ENCODE measurements at places on chromosomes 2 and 18.

GRCh38 chr2:120344976-120345581 is 857 bp upstream of the INHBB start:
- no peak for DNase-seq

- DNase-seq = peak; percentile 33
Observed at GRCh38 chr2:68909793-68910674, 38.8 kb upstream of the BMP10 start.

- DNase-seq = no peak
Observed at GRCh38 chr18:46301081-46301480, 196.9 kb downstream of the HAUS1 start.

GRCh38 chr18:21069468-21069867 is 42.1 kb downstream of the ROCK1 start:
- DNase-seq = no peak

- DNase-seq = no peak
Observed at GRCh38 chr2:238774071-238774470, 73.8 kb upstream of the TWIST2 start.

DNA sequence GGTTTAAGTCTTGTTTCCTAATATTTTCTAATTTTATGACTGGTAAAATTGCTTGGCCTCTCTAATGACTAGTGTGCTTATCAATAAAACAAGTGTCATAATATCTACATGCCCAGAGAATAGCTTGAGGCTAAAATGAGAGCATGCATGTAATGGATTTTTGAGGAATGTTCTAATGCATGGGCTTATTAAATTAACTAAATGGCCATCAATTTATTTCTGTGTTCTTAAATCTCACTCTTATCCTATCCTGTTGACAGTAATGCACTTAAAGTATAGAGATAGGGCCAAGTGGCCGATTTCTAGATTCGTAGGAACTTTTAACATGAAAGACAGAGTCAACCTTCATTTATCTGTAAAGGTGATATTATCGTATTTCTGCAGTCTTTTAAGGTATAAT is 252.4 kb upstream of the COL3A1 start:
- DNase-seq = no peak

DNA sequence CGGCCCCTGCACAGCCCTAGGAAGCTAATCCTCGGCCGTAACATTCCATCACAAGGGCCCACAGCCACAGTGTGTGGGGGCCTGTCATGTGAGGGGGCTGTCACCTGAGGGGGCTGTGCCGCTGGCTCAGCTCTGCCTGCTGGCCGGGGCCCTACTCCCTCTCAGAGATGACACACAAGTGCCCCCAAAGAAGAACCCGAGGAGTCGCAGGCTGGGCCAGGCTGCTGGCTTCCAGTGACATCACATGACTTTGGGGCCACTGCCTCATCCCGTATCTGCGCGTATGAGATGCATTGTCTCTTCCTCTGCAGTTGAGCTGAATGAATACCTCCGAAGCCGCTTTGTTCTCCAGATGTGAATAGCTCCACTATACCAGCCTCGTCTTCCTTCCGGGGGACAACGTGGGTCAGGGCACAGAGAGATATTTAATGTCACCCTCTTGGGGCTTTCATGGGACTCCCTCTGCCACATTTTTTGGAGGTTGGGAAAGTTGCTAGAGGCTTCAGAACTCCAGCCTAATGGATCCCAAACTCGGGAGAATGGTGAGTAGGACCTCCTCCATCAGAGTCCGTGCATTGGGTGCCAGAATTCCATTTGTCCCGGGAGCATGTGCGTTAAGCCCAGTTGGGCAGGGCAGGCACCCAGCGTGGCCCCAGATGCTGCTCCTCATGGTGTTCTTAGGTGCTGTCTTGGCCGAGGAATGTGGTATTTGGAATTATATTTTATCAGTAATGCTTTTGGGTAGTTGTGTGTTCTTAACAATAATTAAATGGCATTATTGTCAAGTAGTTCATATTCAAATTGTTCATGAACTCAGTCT is at the start of gene CNDP1:
Gene CNDP1, plus strand, starts transcription at position 351 of the 820 bp plus-strand sequence. Its CDS starts 168 bp downstream, at position 519.
- DNase-seq = no peak

All from stimulated activated CD8-positive, alpha-beta memory T cell treated with anti-CD3 and anti-CD28 coated beads, Interleukin-7, amount 100 ng/mL, for 48 hours (primary cell).